ENCODE measurements at places on chromosomes 2 and 18.

GRCh38 chr2:226184940-226185615 is 614.5 kb downstream of the IRS1 start:
- DNase-seq: no peak

DNA sequence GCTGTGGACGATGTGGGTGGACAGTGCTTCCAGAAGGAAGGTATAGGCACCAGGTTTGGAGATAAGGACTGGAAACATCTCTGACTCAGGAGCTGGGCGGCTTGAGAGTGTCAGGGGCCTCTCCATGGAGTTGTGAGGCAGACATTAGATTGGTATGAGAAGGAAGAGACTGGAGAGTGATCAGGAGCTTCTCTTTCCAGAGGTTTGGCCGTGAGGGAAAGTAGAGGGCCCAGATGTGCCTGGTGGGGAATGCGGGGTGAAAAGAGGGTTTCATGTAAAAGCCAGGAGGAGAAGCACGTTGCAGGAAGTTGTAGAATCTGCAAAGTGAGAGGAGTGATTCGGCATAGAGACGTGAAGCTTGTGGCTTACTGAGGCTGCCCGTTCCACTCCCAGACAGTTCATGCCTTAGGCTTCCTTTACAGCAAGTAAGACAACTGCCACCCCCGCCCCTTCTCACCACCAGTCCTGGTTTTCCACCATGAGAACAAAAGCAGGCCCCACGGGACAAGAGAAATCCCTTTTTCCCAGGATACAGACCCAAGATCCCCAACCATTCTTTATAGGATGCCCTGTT is 166.3 kb upstream of the HDAC4 start:
- no peak for DNase-seq

DNA sequence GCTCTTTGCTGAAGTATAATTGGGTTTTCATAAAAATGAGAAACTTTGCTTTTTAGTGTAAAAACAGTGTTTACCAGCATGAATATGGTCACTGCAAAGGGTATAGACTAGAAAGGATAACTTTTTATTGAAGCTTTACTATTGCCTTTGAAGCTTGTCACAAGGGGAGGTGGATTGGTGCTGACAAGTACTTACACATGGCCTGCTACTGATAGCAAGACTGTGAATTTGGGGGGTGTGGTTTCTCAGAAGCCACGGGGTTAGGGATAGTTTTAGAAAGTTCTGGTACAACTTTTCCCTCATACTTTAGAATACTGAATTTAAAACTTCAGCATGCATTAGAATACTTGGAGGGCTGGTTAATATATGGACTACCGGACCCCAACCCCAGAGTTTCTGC is 294.1 kb downstream of the SOCS6 start:
- no peak for DNase-seq

GRCh38 chr18:76697441-76697901 is 124.9 kb upstream of the ZNF236 start:
- DNase-seq: no peak

- no peak for DNase-seq
Observed at GRCh38 chr2:3108710-3109702, 268.6 kb downstream of the EIPR1 start.

GRCh38 chr2:102932501-102932900 is 170.7 kb downstream of the TMEM182 start:
- DNase-seq: no peak

GRCh38 chr2:239939736-239940483 is 85.2 kb downstream of the NDUFA10 start:
- no peak for DNase-seq

DNA sequence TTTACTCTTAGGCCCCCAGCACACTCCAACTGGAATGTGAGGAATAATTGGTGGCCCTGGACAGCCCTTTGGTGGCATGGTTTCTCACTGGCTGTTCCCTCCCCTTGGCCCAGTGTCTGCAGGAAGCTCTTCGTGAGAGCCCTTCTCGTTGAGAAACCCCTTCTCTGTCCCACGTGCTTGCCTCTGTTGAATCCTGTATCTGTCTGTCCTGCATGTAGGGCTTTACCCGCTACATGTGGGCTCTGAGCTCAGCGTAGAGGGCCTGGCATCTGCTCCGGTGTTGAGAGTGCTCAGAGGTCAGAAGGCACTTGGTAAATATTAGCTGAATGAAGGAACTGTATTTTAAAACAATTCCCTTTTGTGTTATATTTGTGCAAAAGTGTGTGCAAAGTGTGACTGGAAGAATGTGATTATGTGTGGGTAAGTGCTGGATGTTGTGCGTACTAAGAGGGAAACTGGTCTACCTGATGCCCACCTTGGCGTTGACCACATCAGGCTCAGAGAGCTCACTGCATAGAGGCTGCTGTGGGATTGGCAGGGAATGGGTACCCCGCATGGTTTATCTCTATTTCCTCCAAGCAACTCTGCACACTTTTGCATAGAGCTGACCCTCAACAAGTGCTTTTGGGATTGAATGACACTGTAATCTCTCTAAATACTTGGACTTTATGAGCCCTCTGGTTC is 40.0 kb downstream of the RNF144A start:
- no peak for DNase-seq

DNA sequence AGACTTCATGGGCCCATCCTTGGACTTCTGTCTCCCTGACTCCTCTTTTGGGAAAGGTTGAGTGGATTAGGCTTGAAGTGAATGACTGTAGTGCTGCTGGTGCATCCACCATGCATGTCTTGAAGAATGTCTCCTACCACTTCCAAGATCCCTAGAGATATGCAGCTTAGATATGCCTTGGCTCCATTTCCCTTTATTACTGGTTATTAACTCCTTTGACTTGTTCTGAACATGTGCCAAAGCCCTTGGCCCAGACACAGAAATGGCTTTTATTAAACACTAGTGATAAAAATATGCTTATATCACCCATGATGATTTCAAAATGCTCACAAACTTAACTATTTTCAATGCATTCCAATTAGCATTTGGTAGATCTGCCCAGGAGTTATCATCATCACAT is 90.0 kb upstream of the SLC14A2 start:
- DNase-seq: no peak

GRCh38 chr2:4412637-4413187 is 709.3 kb downstream of the DCDC2C start:
- no peak for DNase-seq

- no peak for DNase-seq
Observed at GRCh38 chr18:6920099-6920955, 190.8 kb downstream of the ARHGAP28 start.

GRCh38 chr2:126787289-126787688 is 111.4 kb upstream of the TEX51 start:
- DNase-seq: no peak

DNA sequence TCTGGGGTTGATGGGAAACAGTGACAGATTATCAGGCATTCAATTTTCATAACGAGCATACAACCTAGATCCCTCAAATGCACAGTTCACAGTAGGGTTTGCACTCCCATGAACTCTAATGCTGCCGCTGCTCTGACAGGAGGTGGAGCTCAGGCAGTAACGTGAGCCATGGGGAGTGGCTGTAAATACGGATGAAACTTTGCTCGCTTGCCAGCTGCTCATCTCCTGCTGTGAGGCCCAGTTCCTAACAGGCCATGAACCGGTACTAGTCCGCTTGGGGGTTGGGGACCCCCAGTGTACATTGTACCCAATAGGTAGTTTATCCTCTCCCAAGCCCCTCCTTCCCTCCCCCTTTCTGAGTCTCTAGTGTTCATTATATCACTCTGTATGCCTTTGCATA is 94.6 kb downstream of the PTH2R start:
- no peak for DNase-seq

GRCh38 chr2:10983711-10984110 is 72.0 kb downstream of the KCNF1 start:
- DNase-seq: no peak

DNA sequence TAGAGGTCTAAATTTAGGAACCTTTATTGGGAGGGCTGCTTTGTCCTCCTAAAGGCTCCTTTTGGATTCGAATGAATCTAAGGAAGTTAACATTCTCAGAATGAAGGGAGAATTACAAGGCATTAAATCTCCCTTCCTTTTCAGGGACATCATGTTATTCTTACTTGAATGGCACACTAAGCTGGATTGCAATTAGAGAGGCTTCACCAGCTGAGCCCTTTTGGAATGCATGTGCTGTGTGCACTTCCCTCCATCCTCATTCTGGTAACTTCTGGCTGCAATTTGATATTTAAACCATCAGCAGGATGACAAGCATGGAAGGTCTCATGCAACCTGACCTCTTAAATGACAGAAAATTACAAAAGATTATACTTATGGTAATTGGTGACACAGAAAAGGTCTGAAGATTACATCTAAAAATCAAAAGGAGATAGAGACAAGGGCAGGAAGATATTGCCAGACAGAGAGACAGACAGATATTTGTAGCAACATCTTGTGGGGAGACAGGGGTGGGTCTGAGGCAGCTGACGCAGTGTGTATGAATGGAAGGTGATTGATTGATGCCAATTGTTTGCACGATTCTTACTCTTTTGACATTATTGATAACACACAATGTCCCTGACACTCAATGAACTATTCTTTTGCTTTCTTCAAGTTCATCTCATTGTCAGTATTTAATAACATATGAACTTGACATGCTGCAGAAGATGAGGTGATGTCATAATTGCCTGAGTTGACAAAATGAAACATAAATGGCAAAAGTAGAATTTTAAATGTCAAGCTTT is 570.8 kb upstream of the GYPC start:
- no peak for DNase-seq

DNA sequence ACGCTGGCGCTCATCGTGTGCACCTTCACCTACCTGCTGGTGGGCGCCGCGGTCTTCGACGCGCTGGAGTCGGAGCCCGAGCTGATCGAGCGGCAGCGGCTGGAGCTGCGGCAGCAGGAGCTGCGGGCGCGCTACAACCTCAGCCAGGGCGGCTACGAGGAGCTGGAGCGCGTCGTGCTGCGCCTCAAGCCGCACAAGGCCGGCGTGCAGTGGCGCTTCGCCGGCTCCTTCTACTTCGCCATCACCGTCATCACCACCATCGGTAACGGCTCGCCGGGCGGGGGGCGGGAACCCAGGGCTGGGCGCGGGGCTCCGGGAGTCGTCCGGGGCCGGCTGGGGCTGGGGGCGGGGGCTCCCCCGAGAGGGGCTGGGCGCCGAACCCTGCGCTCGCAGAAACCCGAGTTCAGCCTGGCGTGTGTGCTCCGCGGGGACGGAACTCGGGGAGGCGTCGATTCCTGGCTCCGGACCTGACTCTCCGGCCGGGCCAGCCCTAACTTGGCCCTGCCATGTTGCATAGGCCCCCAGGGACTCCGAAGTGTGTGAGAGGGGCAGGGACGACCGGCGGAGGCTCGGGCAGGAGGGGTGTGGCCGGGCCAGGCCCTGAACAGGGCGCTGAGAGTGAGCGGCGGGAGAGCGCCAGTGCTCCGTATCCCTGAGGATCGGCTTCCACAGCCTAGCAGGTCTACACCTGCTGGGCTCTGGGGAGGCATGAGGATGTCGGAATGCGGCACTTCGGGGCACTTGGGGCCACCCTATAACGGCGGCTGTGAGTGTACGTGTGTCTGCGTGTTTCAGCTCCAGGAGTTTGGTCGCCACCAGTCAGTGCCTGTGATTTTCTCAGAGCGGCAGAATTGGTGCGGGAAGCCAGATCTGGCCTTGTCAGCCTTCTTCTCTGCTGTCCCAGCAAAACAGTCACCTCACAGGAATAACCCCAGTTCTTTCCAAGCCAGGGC is 651 bp downstream of the KCNK3 start:
- no peak for DNase-seq

GRCh38 chr2:176173567-176174381 is 14.7 kb upstream of the HOXD1 start:
- DNase-seq: no peak

DNA sequence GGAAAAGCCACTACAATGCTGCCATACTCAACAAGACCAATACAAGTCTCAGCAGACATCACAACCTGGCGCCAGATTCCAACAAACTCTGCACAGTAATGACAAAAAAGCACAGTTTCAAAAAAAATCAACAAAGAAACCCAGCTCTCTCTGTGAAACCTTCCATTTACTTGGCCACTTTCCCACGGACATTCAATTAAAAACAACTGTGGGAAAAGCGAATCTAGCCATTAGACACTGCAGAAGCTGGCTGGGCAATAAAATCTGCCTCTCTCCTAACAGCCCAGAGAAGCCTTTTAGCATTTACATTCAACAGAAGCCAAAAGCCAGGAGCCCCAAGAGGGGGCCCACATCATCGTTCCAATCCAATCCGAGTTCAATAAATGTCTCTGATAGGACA is 128.9 kb downstream of the HDAC4 start:
- no peak for DNase-seq

DNA sequence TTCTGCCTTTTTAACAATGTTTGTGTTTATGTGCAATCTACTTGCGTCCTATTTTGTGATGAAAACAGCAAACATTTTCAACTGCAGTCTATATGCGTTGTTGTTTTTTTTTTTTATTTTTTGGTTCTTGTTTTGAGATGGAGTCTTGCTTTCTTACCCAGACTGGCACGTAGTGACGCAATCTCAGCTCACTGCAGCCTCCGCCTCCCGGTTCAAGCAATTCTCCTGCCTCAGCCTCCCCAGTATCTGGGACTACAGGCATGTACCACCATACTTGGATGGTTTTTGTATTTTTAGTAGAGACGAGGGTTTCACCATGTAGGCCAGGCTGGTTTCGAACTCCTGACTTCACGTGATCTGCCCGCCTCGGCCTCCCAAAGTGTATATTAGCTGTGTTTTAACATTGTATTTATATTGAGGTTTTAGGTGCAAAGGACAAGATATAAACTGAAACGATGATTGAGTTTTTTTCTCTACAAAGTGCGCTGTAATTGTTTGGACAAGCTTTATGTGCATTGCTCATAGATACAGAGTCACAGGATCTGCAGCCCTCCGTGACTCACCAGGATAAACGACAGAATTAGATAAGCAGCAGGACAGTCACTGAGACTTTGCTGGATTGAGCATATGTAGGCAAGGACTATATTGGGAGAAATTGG is 17.4 kb downstream of the CDH7 start:
- no peak for DNase-seq

GRCh38 chr18:14933049-14933851 is 185.3 kb downstream of the ANKRD30B start:
- no peak for DNase-seq

GRCh38 chr2:26640331-26640745 is 828 bp downstream of the CIB4 start:
- no peak for DNase-seq

DNA sequence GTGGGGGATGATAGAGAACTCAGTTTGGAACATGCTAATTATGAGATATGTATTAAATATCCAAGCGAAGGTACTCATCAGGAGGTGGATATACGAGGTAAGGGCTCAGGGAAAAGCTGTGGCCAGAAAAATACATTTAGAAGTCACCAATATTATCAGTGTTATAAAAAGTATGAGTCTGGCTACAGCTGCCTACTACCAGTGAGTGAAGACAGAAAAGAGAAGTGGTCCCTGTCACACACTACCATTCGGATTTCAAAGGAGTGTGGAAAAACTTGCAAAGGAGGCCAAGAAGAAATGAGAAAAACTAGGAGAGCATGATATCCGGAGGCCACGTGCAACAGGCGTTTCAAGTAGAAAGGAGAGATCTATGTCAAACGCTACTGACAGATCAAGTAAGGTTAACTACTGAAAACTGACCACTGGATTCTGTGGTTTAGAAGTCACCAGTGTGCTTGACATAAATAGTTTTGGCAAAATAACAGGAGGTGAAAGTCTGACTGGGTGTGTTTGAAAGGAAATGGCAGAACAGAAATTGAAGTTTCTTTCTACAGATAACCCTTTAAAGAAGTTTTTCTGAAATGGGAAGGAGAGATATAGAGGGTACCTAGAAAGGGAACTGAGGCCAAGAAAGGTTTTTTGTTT is 118.7 kb upstream of the DNMT3A start:
- no peak for DNase-seq

GRCh38 chr2:168641636-168642035 is 160.8 kb upstream of the NOSTRIN start:
- no peak for DNase-seq

GRCh38 chr2:15568874-15569273 is 7.7 kb upstream of the NBAS start:
- DNase-seq: no peak

- DNase-seq: no peak
Observed at GRCh38 chr2:70069049-70069448, 18.2 kb upstream of the PCBP1 start.
